Transverse colon (tissue), 4 donors: ENCODE measurements at places on chromosomes 16 and 17.

DNA sequence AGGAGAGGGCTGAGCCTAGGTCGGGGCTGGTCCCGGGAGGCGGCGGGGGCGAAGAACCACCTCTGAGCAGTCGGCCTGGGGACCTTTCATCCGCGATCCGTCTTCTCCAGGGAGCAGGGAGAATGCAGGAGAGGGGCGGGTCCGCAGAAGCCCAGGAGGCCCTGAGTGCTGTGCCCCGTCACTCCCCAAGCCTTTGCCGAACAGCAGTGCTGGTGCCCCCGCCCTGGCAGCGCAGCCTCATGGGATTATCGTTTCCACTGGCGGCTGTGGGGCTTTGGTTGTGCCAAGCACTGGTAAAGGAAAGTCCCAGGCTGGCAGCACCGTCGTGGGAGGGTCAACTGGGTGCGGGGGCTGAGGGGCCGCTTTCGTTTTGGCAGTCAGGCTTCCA lies 631 bp downstream of the TBL3 start:
- peak; percentile 16 for DNase-seq

DNA sequence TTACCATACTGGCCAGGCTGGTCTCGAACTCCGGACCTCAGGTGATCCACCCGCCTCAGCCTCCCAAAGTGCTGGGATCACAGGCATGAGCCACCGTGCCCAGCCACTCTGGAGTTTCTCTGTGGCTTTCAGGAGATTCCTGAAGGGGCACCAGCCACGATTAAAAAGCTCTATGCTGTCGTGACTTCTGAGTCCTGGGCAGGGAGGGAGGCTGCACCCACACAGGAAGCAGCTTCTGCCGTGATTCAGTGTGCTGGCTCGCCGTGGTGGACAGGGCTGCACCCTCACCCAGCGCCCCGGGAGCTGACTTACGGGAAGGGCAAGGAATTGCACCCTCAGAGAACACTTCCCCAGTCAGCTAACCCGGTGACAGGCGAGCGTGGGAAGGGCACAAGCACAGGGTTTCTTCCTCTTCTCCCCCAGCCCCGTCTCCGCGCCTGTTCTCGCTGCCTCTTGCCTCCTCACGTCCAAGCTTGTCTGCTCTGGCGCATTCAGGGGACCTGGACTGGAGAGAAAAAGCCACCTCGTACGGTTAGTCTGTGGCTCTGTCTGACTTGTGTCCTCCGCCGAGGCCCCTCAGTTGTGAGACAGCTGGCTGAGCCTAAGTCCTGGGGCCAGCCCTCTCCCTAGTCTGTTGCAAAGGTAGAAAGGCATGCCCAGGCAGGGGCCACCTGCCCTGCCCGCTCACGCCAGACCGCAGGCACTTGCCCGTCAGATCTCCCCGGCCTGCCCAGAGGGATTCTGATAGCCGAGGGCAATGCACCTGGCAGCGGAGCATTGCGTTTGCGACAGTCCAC lies 145.0 kb downstream of the SEC14L1 start:
- DNase-seq = peak; percentile 81

GRCh38 chr17:58382108-58382871 lies 30.3 kb upstream of the SUPT4H1 start:
- DNase-seq = no peak

DNA sequence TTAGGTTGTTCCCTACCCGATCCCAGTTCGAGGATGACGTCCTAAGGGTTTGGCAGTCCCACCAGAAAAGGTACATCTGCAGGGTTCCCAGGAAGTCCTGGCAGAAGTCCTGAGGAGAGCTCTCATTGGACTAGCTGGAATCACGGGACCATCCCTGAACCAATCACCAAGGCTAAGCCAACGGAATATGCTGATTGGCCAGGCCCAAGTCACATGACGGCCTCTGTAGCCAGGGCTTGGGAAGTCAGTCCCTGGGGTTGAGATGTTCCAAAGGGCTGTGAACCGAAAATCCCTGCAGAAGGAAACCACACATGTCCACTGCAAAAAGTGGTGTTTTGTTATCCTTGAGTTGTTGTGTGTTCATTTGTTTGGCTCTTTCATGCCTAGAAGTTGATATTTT lies 68.2 kb upstream of the ZNF423 start:
- DNase-seq = no peak

GRCh38 chr17:69096541-69096940 lies 35.8 kb upstream of the ABCA9 start:
- no peak for DNase-seq

- no peak for DNase-seq
Measured at GRCh38 chr16:19712418-19713058, 5.5 kb downstream of the KNOP1 start.

- DNase-seq = peak; percentile 67
Measured at GRCh38 chr16:52561910-52562741, 15.2 kb upstream of the TOX3 start.
